Activated naive CD8-positive, alpha-beta T cell treated with anti-CD3 and anti-CD28 coated beads, Interleukin-2, amount 10 ng/mL, durations not matched to agents 7 days and 5 days (primary cell): ENCODE measurements at places on chromosomes 1 and 21. TPM values are rescaled to one million over a fixed set of nuclear protein-coding genes. Genes with fewer than 3 reads are reported as not detected.

MROH9 gene
- not detected for total RNA-seq

DNA sequence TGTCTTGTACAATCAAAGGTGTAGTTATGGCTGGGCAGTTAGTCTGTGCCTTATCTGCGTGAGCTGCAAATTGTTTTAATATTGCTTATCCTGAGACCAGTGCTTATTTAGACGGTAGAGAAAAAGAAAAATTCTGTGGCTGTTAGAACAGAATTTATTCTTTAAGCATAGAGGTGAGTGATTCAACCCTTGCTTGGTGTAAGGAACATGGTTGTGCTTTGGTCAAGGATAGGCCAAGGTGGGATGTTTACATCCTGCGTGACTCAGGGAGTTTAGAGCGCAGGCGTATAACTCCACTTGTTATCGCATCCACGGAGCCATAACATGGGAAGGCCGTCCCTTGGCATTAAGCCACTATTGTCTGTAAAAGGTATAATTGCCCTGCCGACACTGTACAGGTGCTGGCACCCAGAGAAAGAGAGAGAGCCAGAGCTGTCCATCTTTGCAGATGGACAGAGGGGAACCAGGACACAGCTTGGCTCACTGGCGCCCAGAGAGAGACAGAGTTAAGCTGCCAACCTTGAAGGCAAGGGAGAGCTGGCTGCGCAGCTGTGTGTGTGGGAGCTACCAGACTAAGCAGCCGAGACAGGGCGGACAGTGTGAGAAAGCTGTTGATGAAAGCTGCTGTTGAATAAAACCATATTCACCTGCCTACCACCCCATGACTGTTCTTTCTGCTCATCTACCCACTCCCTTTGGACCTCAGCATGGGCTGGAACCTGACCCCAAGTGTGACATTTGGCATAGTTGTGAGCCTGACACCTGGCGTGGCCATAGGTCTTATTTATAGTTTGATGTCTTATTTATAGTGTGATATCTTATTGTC lies 200.4 kb downstream of the DYRK1A start:
- H3K36me3 ChIP-seq: no peaks in the 10 kb centered on the region
- H3K4me1 ChIP-seq: peaks cover 23% of the 10 kb centered on the region
- no peaks in the 10 kb centered on the region for H3K27me3 ChIP-seq

PWP2 gene
- 12.2 TPM for total RNA-seq

- H3K36me3 ChIP-seq: peaks cover 14% of the 10 kb centered on the region
- no peak for DNase-seq
- H3K4me3 ChIP-seq: no peak overlapping the region
- H3K27me3 ChIP-seq: no peaks in the 10 kb centered on the region
- H3K4me1 ChIP-seq: peaks cover 3% of the 10 kb centered on the region
- H3K27ac ChIP-seq: no peak overlapping the region
Measured at GRCh38 chr1:98865796-98866195, 138.9 kb downstream of the PLPPR5 start.

DNA sequence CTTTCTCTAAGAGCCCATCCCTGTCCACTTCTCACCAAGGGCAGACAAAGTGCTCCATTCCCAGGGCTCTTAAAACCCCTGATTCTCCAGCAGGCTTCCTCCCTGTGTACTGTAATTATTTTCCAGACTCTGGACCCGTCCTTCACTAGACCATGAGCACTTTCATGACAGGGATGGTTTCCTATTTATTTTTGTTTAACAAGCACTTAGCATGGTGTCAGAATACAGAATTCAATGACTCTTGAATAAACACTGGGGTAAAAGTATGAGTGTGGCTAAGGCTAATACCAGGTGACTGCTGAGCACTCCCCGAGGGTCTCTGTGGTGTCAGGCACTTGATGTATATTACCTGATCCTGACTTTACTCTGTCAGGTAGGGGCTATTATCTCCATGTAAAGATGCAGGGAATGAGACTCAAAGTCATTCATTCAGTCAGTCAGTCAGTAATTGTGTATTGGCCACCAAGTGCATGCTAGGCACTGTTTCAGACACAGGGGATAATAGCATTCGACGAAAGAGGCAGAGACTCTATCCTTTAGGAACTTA lies 47.2 kb downstream of the C1orf21 start:
- H3K4me1 ChIP-seq: no peaks in the 10 kb centered on the region
- no peak overlapping the region for H3K4me3 ChIP-seq
- H3K36me3 ChIP-seq: no peaks in the 10 kb centered on the region
- no peak for DNase-seq
- no peaks in the 10 kb centered on the region for H3K27me3 ChIP-seq
- no peak overlapping the region for H3K27ac ChIP-seq

GRCh38 chr1:168921629-168922028 lies 184.9 kb upstream of the ATP1B1 start:
- H3K27ac ChIP-seq: peak overlapping the region; percentile 22
- DNase-seq: no peak
- H3K27me3 ChIP-seq: no peaks in the 10 kb centered on the region
- no peaks in the 10 kb centered on the region for H3K36me3 ChIP-seq
- peak overlapping the region; percentile 58 for H3K4me3 ChIP-seq

DNA sequence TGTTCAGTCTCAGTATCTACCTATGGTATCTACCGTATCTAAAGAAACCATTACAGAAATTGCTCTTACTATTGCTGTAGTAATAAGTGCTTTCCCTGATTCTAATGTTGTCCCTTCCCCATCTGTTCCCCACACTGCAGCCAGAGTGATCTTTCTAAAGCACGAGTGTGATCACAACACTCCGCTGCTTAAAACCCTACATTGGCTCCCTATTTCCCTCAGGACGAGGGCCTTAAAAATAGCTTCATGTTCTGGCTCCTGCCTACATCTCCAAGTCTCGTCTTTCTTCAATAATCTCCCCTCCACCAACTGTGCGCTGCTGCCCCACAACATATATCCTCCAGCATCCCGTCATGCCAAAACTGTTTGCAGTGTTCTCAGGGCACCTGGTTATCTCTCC lies 150.6 kb downstream of the SDCCAG8 start:
- no peak for DNase-seq
- H3K27me3 ChIP-seq: no peaks in the 10 kb centered on the region
- H3K4me1 ChIP-seq: peaks cover 3% of the 10 kb centered on the region
- H3K4me3 ChIP-seq: no peak overlapping the region
- no peak overlapping the region for H3K27ac ChIP-seq

DNA sequence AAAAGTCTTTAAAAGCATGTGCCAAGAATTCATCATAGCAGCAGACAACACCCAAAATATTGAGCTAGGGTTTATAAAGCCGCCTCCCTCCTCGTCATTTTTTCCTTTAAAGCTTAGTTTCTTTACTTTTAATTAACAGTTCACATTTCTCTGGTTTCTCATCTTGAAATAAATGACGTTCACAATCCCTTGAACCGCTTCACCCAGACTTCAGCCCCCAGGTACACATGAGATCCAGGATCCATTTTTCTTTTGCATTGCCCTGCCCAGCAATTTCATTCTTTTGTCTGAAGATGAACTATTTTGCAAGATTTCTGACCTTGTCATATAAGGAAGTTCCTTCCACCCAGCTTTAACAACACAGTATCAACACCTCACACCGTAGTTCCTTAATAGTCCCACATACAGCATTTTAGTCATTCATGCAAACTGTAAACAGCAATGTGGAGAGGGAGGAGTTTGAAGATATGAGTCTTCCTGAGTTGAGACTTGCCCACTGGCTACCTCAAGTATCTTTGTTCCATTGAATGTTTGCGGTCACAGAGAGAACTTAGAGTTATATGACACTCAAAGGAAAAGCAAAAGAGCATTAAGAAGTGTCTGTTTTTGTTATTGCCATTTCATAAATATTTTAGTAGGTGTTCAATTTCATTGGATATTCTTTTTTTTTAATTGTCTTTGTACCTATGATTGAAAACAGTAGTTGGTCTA lies 35.3 kb upstream of the CACYBP start:
- H3K27me3 ChIP-seq: no peaks in the 10 kb centered on the region
- H3K36me3 ChIP-seq: peaks cover 1% of the 10 kb centered on the region
- H3K4me3 ChIP-seq: peak overlapping the region; percentile 85

RIMS3 gene
- total RNA-seq: 6.9 TPM

OR2T2 gene
- not detected for total RNA-seq

TRNP1 gene
- not detected for total RNA-seq

TTC22 gene
- total RNA-seq: 9.0 TPM

PDE4B gene
- 36.1 TPM for total RNA-seq

DNA sequence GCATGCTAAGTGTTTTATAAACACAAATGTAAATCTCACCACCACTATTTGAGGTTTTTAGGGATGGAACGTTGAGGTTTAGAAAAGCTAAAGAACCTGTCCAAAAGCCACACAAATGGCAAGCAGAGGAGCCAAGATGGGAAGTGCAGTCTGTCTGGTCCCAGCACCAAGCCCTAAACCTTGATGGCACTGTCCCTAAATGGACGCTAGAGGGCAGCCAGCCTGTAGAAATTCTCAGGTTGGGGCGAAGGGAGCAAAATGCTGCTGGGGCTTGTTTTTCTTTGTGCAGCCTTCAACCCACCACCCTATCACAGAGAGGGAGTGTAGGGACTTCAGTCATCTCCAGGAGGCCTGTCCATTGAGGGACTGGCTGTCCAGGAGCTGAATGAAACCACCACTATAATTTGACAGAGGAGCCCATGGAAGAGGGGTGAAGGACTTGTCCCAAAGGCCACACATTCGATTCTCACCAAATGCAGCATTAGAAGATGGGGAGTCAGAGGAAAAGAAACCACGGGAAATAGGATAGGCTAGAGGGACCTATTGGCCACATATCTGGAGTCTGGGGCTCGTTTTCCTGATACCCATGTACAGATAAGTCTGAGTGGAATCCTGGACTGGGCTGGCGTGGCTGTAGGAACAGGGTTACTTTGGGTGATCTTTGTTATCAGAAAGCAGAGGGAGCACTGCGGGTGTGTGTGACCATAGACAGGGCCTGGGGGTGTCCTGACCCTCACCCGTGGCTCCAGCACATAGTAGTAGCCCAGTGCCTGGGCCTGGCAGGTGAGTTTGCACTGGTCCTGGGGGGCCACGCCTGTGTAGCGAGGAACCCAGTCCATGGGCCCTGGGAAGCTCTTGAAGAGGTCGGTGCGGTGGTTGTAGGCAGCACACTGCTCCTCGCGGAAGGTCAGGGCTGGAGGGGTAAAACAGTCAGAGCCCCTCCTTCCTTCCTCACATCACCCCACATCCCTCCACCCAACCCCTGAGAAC lies 6.1 kb downstream of the ADAMTS4 start:
- peaks cover 40% of the 10 kb centered on the region for H3K4me1 ChIP-seq
- no peaks in the 10 kb centered on the region for H3K36me3 ChIP-seq
- H3K27ac ChIP-seq: peak overlapping the region; percentile 90
- H3K27me3 ChIP-seq: no peaks in the 10 kb centered on the region

WNT4 gene
- total RNA-seq: not detected

DNA sequence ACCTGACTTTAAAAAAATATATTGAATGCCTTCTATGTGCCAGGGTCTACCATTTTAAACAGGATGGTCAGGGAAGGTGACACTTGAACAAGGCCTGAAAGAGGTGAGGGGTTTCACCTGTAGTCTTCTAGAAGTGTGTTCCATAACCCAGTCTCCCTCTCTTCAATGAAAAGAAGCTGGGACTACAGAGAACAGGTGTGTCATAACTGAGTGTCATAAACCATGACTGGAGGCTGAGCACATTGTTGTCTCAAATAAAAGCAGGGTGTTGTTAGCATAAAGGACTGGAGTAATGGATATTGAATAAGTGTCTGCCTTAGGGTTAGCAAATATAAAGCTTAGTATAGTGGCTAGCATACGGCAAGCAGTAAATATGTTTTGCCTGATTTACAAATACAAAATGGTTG lies 65.4 kb downstream of the SYDE2 start:
- H3K4me1 ChIP-seq: peaks cover 2% of the 10 kb centered on the region
- no peak overlapping the region for H3K4me3 ChIP-seq
- H3K27ac ChIP-seq: no peak overlapping the region
- no peaks in the 10 kb centered on the region for H3K36me3 ChIP-seq
- H3K27me3 ChIP-seq: no peaks in the 10 kb centered on the region
- DNase-seq: no peak

TSPEAR gene
- total RNA-seq: not detected
